Caco-2 (cell line): ENCODE measurements at places on chromosomes 7 and 10. TPM values are rescaled to one million over a fixed set of nuclear protein-coding genes. Genes with fewer than 3 reads are reported as not detected.
A peak's percentile ranks its signal among the peaks of the same experiment; 100 is the strongest.

DNA sequence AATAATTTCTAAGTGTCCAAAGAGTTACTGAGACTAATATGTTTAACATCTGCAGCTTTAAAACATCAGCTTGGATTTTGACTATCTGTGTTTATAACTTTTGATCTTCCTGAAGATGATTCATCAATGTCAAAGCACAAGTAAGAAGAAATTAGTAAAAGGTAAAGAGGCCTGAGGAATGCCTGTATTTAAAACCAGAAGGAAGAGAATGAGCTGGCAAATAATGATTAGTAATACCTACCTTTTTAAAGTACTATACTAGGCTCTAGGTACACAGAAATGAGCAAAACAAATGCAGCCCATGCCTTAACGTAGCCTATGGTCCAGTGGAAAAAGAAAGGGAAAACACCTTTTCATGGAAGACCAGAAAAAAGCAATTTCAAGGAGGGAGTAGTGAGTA lies 158.0 kb downstream of the KCND2 start:
- no peaks in the 10 kb centered on the region for H3K27me3 ChIP-seq
- H3K27ac ChIP-seq, result no peak overlapping the region
- H3K4me1 ChIP-seq, result no peaks in the 10 kb centered on the region
- DNase-seq, result no peak
- no peak overlapping the region for H3K4me3 ChIP-seq

GRCh38 chr7:30654296-30655090 lies 27.8 kb downstream of the CRHR2 start:
- no peaks in the 10 kb centered on the region for H3K4me1 ChIP-seq
- no peak for DNase-seq
- no peak overlapping the region for H3K27ac ChIP-seq
- H3K36me3 ChIP-seq, result no peaks in the 10 kb centered on the region
- no peaks in the 10 kb centered on the region for H3K27me3 ChIP-seq
- no peak overlapping the region for H3K4me3 ChIP-seq

- H3K27me3 ChIP-seq, result no peaks in the 10 kb centered on the region
- no peaks in the 10 kb centered on the region for H3K4me1 ChIP-seq
- no peak overlapping the region for H3K4me3 ChIP-seq
- no peak overlapping the region for H3K27ac ChIP-seq
These were observed 459.6 kb downstream of the SDK1 start for GRCh38 chr7:3760651-3761050.

- no peaks in the 10 kb centered on the region for H3K4me1 ChIP-seq
- no peak overlapping the region for H3K27ac ChIP-seq
- no peaks in the 10 kb centered on the region for H3K36me3 ChIP-seq
- no peak for DNase-seq
- no peaks in the 10 kb centered on the region for H3K27me3 ChIP-seq
These were observed 158.6 kb upstream of the CHRM2 start for GRCh38 chr7:136709876-136710275.

DNA sequence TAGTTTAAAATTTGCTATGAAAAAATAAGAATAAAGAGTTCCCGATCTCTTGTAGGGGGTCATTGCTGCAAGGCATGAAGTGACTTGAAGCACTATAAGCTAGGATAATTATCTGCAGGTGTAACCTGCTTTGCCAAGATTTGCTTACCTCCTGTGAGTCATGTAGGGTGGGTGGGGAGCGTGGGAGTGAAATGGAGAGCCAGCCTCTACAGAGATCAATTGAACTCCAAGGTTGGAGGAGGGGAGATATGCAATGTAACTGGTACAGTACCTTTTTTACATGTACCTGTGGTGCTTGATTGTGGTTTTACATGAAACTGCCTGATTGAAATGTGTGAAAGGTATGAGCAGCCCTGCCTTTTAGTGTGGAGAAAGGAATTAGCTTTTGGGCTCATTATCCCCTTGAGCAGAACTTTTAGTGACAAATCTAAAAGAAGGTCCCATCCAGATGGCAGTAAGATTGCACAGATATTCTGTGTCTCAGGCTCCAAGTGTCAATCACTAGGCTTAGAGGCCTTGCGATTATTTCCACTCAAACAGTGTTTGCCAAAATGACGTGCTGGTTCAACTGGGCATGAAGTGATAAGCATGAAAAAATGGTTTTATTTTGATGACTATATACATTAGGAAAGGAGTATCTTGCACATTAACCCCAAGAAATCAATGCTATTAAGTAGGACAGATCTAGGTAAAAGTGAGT lies 138.6 kb upstream of the GRB10 start:
- no peak overlapping the region for H3K4me3 ChIP-seq
- H3K27me3 ChIP-seq, result no peaks in the 10 kb centered on the region
- DNase-seq, result no peak
- no peak overlapping the region for H3K27ac ChIP-seq

GRCh38 chr10:7301006-7301778 lies 109.6 kb downstream of the SFMBT2 start:
- no peaks in the 10 kb centered on the region for H3K36me3 ChIP-seq
- H3K27ac ChIP-seq, result no peak overlapping the region
- H3K4me3 ChIP-seq, result no peak overlapping the region
- no peaks in the 10 kb centered on the region for H3K4me1 ChIP-seq
- no peak for DNase-seq

DNA sequence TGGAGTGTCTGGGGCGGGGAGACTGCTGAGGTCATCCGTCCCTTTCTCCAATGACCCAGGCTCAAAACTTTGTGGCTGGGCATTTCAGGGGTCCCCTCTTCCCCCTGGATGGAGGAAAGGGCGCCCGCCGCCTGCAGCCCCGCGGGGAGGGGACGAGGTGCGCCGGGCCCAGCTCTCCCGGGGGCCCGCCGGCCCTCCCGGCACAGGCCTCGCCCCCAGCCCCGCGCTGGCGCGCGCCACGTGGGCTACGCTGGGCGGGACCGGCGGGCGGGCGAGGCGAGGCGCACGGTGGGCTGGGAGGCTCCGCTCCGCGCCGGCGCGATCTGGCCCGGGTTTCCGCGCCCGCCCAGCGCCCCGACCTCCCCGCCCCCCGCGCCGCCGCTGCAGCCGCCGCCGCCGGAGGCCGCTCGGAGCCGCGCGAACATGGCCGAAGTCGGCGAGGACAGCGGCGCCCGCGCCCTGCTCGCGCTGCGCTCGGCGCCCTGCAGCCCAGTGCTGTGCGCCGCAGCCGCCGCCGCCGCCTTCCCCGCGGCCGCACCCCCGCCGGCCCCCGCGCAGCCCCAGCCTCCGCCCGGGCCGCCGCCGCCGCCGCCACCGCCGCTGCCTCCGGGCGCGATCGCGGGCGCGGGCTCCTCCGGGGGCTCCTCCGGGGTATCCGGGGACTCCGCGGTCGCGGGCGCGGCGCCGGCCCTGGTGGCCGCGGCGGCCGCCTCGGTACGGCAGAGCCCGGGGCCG lies at the start of gene FOXK1:
Gene FOXK1, plus strand, starts transcription at position 410 of the 735 bp plus-strand sequence. Its CDS starts 14 bp downstream, at position 424.
- DNase-seq, result peak; percentile 90
- H3K27ac ChIP-seq, result peak within 1 kb of the TSS; percentile 96
- peak within 1 kb of the TSS; percentile 100 for H3K4me3 ChIP-seq
- no peaks in the 10 kb centered on the region for H3K36me3 ChIP-seq

DNA sequence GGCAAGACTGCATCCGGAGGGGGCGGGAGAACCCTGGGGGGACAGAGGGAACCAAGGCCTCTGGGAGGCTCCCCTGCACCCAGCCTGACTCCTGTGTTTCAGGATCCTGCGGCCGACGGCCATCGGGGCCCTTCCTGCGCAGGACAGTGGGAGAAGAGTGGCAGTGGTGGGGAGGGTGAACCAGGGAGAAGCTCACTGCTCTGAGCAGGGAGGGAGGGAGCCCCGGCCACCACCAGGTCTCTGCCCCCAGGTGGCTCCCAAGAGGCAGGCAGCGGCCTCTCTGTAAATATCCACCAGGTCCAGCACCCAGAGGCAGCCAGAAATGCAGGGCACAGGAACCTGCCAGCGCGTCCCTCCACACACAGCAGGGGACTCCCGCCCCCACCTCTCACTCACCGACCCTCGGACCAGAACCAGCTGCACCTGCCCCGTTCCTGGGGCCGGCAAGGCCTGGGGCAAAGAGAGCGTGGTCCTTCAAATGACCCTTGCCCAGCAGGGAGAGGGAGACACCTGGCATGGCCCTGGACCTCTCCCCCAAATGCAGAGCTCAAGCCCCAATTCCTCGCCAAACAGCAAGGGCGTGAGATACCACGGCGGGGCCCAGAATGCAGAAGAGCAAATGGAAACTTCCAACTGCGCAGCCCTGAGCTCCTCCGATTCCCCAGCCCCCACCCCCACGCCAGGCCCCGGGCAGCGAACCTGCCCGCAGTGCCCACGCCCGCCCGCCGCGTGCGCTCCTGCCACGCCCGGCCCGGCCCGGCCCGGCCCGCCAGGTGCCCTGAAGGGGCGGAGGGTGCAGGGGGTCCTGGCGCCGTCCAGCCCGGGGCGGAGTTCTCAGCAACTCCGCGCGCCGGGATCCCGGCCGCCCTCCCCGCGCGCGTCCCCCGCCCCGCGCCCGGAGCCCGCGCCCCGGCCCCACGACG lies 805 bp downstream of the RASGEF1A start:
- no peaks in the 10 kb centered on the region for H3K36me3 ChIP-seq
- peak overlapping the region; percentile 43 for H3K4me3 ChIP-seq
- H3K27me3 ChIP-seq, result peaks cover 9% of the 10 kb centered on the region

DNA sequence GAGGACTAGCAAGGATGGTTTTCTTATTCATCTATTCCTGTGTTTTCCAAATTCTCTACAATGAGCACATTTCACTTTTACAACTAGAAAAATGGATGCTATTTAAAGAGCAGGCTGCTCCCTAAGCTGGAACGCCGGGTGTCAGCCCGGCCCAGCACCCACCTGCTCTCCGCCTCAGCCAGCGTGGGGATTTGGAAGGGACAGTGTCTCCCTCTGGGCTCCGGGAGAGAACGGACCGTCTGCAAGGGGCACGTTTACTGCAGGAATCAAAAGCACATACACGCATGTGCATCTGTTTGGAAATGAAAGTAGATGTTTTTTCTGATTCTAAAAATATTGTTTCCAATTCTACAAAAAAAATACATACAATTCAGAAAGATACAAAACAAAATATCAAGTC lies 2.3 kb upstream of the JAKMIP3 start:
- H3K4me1 ChIP-seq, result no peaks in the 10 kb centered on the region; the same call in 1 of the 2 replicates
- H3K27ac ChIP-seq, result no peak overlapping the region
- DNase-seq, result no peak
- no peak overlapping the region for H3K4me3 ChIP-seq
- H3K36me3 ChIP-seq, result no peaks in the 10 kb centered on the region

GRCh38 chr10:79111427-79111826 lies 42.7 kb downstream of the ZMIZ1 start:
- no peak overlapping the region for H3K27ac ChIP-seq
- H3K4me3 ChIP-seq, result no peak overlapping the region
- H3K36me3 ChIP-seq, result no peaks in the 10 kb centered on the region
- H3K4me1 ChIP-seq, result peaks cover 7% of the 10 kb centered on the region; the same call in 1 of the 2 replicates
- DNase-seq, result no peak
- no peaks in the 10 kb centered on the region for H3K27me3 ChIP-seq

GRCh38 chr7:37901236-37901827 lies 15.3 kb downstream of the SFRP4 start:
- no peaks in the 10 kb centered on the region for H3K36me3 ChIP-seq
- no peak overlapping the region for H3K4me3 ChIP-seq
- DNase-seq, result no peak
- H3K4me1 ChIP-seq, result peaks cover 16% of the 10 kb centered on the region
- no peaks in the 10 kb centered on the region for H3K27me3 ChIP-seq
- H3K27ac ChIP-seq, result no peak overlapping the region

GRCh38 chr7:142355328-142355727 lies 97.5 kb upstream of the PRSS58 start:
- DNase-seq, result no peak
- H3K36me3 ChIP-seq, result no peaks in the 10 kb centered on the region
- no peak overlapping the region for H3K27ac ChIP-seq
- 0 out of 2 replicates have a peak, but pooled peaks cover 3% of the 10 kb centered on the region for H3K4me1 ChIP-seq
- no peak overlapping the region for H3K4me3 ChIP-seq

DNA sequence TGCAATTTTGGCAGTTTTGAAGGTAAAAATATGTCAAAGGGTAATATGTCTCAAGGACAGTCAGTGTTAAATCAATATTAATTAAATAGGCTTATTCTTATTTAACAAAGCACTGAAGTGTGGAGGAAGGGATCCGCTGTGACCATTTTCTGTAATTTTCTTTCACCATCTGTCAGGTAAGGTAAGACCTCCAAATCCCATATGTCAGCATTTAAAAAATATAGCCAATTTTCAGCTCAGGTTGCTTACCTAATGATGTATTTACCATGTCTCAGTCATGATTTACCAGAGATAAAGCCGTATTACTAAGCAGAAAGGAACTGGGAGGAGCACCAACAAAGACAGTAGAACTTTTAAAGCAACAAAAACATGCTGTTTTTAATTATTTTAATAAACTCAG lies 683.9 kb downstream of the CCSER2 start:
- no peak overlapping the region for H3K27ac ChIP-seq
- H3K4me3 ChIP-seq, result no peak overlapping the region
- H3K4me1 ChIP-seq, result no peaks in the 10 kb centered on the region
- no peaks in the 10 kb centered on the region for H3K36me3 ChIP-seq
- no peaks in the 10 kb centered on the region for H3K27me3 ChIP-seq

DNA sequence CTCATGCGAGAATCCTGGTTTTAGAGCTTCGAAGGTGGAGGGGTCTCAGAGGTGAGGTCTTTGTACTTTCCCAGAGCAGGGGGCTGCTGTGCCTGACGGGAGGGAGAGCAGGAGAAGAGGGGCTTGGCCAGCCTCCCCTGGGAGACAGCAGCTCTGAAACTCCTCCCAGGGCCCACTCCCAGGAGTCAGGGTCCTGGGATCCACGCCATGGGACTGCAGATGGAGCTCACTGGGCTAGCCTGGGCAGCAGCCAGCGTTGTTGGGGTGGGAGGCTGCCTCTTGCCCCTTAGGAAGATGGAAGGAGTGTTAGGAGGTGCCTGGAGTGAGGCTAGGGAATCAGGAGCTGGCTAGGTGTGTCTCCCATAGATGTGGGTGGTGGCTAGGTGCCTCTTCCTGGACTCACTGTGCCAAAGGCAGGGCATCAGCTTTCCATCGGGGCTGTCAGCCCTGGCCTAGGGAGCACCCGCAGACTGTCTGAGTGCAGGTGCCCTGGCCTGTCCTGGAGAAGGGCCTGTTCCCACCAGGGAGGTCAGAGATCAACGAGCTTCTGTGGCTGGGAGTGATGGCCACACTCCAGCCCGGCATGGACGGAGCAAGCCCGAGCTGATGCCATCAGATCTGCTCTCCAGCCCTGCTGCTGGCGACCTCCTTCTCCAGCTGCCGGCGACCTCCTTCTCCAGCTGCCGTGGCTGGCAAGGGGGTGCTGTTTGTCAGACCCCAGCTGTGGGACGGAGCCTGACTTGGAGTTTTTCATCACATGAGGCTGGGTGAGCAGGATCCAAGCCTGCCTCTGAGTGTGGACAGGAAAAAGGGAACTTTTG lies 111.3 kb downstream of the PTPN20 start:
- H3K4me1 ChIP-seq, result no peaks in the 10 kb centered on the region
- H3K36me3 ChIP-seq, result no peaks in the 10 kb centered on the region
- H3K4me3 ChIP-seq, result no peak overlapping the region

- H3K27ac ChIP-seq, result no peak overlapping the region
- no peak overlapping the region for H3K4me3 ChIP-seq
- peaks cover 59% of the 10 kb centered on the region for H3K4me1 ChIP-seq
- no peaks in the 10 kb centered on the region for H3K27me3 ChIP-seq
- H3K36me3 ChIP-seq, result no peaks in the 10 kb centered on the region
These were observed 236.4 kb upstream of the CCDC6 start for GRCh38 chr10:60142736-60143135.

GRCh38 chr7:139488810-139489209 lies 5.3 kb upstream of the KLRG2 start:
- no peak for DNase-seq
- H3K27ac ChIP-seq, result no peak overlapping the region
- peaks cover 2% of the 10 kb centered on the region; the same call in 1 of the 2 replicates for H3K4me1 ChIP-seq
- no peaks in the 10 kb centered on the region; the same call in 1 of the 2 replicates for H3K27me3 ChIP-seq

Gene SKIDA1
- total RNA-seq, result 5.7 and 6.3 TPM in 2 replicates

Gene CALHM1
- total RNA-seq, result not detected in 2 replicates

Gene KAZALD1
- 41.3 and 42.3 TPM in 2 replicates for total RNA-seq

Gene HOXA1
- total RNA-seq, result 18.5 and 18.8 TPM in 2 replicates

Gene PRKCQ
- total RNA-seq, result 1.5 and 2.4 TPM in 2 replicates

Gene NPC1L1
- 5.9 and 6.5 TPM in 2 replicates for total RNA-seq
